ENCODE measurements at places on chromosomes 1 and 21.

- no peak for DNase-seq
Observed at GRCh38 chr1:151512801-151513625, 1.8 kb downstream of the CGN start.

DNA sequence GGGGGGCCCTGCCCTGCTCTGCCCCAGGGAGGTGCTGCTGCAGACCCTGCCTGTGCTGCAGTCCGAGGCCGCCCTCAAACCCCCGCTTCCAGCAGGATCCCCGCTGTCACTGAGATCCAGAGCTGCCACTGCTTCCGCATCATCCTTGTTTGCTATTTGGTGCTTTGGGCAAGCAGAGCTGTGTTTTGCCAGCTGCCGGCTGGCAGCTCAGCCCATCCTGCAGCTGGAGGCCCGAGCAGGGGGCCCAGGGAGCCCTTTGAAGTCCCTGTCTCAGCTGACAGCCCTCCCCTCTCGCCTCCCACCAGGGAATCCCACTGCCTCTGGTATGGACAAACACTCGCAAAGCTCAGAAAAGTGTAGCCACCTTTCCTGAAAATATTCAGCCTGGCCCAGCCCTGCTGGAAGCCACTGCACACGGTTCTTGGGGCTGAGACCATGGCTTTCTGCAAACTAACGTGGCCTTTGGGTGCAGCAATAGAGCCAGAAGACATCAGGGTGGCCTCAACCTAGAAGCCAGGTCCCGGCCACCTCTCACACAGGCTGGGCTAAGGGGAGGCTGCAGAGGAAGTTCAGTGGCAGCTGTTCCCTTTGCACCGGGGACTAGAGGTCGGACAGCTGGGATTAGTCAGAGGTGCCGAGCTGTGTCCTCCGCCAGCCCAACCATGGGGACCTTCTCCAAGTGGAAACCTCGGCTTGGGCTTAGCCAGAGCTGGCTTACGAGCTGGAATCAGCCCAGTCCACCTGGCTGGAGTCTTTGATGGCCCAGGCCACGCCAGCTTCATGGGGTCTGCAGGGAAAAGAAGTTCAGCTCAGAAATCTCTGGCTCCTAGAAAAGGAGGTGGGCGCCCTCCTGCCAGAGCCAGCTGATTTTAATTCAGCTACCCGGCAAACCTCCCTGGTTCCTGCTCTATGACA lies 107.1 kb downstream of the SPSB1 start:
- peak; percentile 86 for DNase-seq

GRCh38 chr21:15224346-15225086 lies 159.7 kb upstream of the NRIP1 start:
- DNase-seq, result no peak

DNA sequence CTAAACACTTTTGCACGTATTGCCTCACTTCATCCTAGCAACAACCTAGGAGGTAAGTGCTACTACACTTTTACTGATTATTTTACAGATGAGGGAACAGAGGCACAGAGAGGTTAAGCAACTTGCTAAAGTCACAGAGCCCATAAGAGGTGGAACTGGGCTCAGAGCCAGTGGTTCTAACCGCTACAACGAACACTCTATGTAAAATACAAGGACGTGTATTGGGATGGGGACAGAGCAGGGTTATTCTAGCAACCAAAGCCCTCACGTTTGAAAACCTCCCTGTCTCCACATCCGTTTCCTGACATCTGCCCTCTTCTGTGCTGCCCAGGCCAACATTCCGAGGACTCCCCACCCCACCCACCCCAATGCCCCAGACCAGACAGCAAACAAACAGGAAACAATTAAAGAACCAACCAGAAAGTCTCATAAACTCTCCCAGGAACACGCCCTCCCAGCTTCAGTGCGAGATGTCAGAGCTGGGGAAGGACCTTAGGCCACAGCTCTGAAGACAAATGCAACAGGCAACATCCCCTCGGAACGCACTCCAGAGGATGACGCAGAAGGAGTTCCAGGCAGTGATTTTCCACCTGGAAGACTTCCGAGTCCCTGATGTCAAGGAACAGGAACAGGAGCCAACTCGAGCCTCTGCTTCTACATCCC lies 41.1 kb downstream of the GLIS1 start:
- no peak for DNase-seq

DNA sequence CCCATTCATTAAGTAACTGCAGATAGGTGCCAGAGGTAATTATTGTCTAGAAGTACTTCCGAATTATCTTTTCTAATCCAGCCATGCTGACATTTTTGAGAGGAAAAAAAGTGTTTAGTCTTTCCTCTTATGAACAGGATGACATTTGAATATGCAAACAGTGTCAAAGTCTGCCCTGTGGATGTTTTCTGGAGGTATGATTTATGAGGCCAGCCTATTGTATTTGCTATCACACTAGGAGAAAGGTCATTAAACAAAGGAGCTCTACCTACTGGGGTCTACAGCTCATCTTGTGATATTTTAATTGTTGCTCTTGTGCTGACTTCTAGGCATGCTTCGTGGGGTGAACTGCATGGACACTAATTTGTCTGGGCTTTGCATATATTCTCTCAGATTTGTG lies 559.7 kb upstream of the CAMK1G start:
- DNase-seq, result no peak

- no peak for DNase-seq
Observed at GRCh38 chr1:23074012-23074411, 54.7 kb downstream of the KDM1A start.

- peak; percentile 6 for DNase-seq
Observed at GRCh38 chr1:23446661-23447310, 22.2 kb upstream of the TCEA3 start.

DNA sequence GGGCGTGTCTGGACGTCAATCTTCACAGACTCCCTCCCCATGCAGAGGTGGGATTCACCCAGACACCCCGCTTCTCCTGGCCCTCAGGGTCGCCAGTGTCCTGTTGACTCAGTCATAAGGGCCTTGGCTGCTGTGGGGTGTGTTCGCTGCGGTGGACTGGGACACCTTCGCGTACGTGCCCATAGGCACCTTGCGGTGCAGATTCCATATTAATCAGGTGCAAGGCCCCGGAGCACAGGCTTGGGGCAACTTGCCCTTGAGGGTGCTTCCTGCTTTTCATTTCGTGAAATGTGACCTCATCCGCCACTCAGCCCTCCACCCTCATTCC lies 398 bp upstream of the SLC30A10 start:
- DNase-seq, result no peak

GRCh38 chr1:183730886-183731573 lies 73.9 kb upstream of the RGL1 start:
- DNase-seq, result no peak

DNA sequence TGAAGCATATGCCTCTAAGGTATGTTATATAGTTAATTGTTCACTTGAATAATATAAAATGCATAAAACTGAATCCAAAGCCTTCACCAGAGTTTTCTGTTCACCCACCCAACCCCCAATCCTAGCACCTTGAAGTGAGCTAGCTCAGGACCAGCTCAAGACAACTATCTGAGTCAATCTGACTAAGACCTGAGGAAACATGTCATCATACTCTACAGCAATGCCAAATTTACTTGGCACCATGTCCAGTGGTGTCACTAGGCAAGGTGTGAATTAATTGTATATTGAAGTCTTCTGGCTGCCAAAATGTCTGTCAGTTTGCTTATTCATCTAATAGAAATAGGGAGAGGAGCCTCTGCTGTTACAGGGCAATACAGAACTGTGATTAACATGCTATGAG lies 3.8 kb downstream of the DNASE2B start:
- DNase-seq, result no peak

- no peak for DNase-seq
Observed at GRCh38 chr1:26477446-26478152, 5.4 kb downstream of the HMGN2 start.

GRCh38 chr1:28313702-28314546 lies 14.9 kb upstream of the MED18 start:
- DNase-seq, result no peak

- DNase-seq, result no peak
Observed at GRCh38 chr1:244419024-244419423, 32.7 kb downstream of the ADSS2 start.

DNA sequence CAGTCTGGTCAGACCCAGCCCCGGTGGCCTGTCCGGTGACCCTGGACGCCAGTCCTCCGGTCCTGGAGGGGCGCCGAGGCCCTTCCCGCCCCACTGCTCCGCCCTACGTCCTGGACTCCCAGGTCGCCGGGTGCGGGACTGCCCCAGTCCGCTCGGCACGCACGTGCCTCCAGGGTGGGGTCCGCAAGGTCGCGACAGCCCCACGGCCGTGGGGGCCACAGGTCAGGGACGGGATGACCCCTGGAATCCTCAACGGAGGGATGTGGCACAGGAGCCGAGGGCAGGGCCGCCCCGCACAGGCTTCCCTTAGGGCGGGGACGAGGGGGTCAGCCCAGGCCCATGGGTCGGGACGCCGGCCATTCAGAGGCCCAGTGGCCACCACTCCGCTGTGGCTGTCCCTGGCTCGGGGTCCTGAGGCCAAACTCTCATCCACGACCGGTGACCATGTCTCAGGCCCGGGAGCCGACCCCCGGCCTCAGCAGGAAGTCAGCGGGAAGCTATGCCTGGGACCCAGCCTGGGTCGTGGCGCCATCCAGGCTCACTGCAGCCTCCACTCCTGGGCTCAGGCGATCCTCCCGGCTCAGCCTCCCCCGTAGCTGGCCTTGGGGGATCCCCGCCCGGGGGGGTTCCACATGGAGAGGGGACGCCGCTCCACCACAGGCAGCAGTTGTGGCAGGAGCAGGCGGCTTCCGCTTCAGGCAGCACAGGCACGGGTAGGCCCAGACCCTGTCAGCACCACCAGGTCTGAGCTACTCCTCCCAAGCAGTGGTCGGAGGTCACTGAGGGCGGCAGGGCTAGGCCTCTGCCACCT lies 599 bp upstream of the TMEM240 start:
- DNase-seq, result no peak

- DNase-seq, result no peak
Observed at GRCh38 chr1:186234976-186235686, 139.9 kb downstream of the TPR start.

GRCh38 chr1:91526496-91526895 lies 25.8 kb downstream of the CDC7 start:
- no peak for DNase-seq

- DNase-seq, result no peak
Observed at GRCh38 chr1:157882580-157882979, 41.0 kb upstream of the CD5L start.

DNA sequence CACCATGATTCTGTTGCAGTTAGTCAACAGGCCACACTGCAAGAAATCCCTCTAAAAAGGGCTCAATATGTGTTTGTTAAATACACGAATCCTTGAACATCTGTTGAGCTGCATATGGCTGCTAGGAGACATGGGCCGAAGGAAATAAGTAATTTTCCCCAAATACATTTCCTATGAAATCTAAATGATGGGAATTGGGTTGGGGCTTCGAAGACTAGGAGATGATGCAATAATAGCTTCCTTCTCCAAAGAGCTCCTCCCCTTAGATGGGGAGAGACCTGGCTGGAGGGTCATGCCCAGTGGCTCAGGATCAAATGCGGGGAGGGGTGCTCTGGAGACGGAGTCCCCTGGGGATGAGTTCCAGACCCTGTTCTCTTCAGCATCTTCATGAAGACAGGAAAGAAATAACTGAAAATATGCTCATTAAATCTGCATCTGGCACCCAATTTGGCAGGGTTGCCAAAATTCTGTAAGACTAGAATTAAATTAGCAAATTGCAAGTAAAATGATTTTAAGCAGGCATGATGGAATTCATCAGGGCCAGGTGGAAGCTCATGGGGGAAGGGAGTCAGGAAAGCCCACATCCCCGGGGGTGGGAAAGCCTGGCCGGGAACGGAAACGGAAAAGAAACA lies 165.0 kb upstream of the EDN2 start:
- DNase-seq, result no peak

- DNase-seq, result no peak
Observed at GRCh38 chr1:159208175-159208825, 3.6 kb downstream of the ACKR1 start.

DNA sequence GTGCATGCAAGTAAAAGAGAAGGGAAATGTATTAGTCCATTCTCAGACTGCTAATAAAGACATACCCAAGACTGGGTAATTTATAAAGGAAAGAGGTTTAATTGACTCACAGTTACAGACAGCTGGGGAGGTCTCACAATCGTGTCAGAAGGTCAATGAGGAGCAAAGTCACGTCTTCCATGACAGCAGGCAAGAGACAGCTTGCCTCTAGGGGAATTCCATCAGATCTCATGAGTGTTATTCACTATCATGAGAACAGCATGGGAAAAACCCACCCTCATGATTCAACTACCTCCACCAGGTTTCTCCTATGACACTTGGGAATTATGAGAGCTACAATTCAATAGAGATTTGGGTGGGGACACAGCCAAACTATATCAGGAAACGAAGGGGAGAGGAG lies 8.1 kb downstream of the KRTAP21-3 start:
- no peak for DNase-seq

DNA sequence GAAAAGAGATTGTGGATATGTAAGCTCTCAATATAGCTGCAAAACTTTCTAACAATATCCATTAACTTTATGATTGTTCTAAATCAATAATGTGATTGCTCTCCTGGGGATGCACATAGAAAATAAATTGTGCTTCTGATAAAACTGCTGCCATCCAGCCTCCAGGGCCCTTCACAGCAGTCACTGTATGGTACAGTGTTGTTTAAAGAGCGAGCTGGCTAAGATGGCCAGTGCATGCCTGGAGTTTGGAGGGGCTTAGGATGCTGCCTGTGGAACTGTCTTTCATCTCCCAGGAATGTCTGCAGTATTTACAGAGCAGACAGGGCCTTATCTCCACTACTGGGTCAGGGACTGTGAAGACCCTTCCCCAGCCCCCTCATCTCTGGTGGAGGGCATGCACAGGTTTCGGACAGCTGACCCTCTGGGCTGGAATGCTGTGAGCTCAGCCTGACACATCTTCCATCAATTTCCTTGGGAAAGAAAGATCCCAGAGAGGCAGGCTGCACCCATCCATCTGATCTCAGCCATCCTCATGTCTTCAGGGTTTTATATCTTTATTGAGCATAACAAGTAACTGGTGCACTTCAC lies 137.0 kb downstream of the PLPP3 start:
- no peak for DNase-seq

DNA sequence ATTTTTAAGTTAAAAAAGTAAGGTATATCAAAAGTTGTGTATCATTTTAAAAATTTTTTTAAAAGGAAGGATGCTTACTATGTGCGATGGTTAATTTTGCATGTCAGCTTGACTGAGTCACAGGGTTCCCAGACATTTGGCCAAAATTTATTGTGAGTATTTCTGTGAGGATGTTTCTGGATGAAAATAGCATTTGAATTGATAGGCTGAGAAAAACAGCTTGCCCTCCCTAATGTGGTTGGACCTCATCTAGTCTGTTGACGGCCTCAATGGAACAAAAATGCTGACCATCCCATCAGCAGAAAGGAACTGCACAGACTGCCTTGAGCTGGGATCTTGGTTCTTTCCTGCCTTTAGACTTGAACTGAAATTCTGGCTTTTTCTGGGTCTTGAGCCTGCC lies 724.5 kb downstream of the NCAM2 start:
- DNase-seq, result no peak

DNA sequence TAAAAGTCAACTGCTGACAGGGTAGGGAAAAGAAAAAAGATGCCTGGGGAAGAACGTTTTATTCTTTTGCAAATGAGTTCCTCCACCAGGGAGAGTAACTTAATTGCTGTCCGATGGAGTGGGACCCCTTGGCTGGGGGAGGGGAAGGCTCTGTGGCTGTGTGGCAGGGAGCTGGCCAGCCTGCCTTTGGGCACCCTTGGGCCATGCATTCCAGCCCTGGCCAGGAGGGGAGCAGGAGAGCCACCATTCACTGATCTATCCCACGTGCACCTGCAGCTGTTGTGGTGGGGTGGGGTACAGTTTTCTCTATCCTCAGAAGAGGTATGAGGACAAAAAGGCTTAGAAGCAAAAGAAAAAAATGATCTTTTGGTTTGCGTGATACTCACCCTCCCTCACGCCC lies 116.9 kb downstream of the KCNK1 start:
- no peak for DNase-seq
